ENCODE measurements at places on chromosomes 1 and 21.

- no peak for DNase-seq
These were observed 123.2 kb downstream of the LHX8 start for GRCh38 chr1:75257424-75257823.

GRCh38 chr1:108114033-108114599 is 86.0 kb downstream of the SLC25A24 start:
- no peak for DNase-seq

DNA sequence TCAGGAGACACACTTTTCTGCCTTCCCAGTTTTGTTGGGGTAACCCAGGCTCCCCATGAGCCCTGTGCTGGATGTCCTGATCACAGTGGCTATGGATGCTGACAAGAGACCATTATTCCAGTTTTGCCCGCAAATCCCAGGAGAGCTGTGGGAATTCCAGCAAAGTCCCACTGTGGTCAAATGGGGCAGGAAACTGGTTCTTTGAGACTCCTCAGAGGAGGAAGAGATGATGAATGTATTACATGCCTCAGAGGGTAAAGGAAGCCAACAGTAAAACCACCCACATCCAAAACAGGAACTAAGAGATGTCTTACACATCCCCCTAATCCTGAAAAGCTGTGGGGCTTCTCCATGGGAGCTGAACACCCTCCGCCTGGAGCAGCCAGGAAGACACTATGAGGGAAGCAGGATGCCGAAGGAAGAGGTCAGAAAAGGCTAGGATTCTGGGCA is 12.8 kb upstream of the MPZL1 start:
- DNase-seq = no peak

- DNase-seq = no peak
These were observed 83.7 kb downstream of the DPYD start for GRCh38 chr1:97837161-97837560.

- no peak for DNase-seq
These were observed 2.3 kb upstream of the AUNIP start for GRCh38 chr1:25861316-25862286.

DNA sequence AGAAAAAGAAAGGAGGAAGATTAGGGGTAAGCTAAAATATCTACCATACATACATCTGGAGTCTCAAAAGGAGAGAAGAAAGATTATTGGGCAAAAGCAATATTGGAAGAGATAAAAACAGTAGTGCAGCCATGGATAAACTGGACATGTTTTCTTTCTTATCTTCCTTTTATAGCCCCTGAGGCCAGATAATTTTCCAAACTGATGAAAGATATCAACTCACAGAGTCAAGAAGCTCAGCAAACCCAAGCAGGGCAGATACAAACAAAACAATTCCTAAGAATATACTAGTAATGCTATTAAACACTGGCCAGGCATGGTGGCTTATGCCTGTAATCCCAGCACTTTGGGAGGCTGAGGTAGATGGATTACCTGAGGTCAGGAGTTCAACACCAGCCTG is 5.8 kb upstream of the PSMB4 start:
- no peak for DNase-seq

- DNase-seq = no peak
These were observed 33.1 kb downstream of the PRDM2 start for GRCh38 chr1:13732971-13733667.

DNA sequence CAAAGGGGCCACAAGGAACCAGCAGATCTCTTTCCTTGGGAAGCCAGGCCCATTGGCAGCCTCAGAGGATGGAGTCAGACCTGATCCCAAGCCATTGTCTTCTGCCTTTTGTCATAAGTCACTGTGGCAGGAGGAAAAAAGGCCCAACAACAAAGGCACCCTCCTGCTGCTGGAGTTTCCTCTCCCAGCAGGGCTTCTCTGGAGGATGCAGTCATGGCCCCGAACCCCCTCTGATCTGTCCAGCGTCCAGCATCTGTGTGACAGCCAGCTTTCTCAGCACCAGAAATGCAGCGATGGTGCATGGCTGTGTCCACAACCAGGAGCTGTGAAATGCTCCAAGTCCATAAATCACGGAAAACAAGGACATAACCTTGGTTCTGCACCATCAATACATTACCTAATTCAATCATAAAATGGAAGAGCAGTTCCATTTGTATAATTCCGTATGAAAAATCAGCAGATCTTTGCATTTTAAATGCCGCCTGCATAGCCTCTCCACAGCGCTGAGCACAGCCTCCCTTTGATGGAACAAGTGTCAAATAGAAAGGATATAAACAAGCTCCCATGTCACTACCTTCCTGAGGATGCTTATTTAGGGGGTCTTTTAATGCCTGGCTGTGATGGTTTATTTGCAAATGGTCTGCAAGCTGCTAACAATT is 30.6 kb downstream of the AJAP1 start:
- DNase-seq = no peak

DNA sequence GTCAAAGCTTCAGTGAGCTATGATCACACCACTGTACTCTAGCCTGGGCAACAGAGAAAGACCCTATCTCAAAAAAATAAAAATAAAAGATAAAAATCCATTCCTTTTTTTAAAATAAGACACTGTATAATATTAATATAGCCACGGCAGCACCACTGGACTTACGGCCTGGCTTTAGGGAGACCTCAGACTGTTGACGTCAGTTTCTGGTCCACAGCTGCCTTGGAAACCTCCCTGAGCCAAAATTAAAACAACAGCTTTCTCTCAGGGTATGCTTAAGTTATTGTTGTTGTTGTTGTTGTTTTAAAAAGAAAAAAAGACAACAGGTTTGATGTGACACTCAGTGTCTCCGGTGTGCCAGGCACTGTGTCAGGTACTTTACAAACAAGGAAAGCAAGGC is 42.0 kb downstream of the CAPZB start:
- DNase-seq = no peak

DNA sequence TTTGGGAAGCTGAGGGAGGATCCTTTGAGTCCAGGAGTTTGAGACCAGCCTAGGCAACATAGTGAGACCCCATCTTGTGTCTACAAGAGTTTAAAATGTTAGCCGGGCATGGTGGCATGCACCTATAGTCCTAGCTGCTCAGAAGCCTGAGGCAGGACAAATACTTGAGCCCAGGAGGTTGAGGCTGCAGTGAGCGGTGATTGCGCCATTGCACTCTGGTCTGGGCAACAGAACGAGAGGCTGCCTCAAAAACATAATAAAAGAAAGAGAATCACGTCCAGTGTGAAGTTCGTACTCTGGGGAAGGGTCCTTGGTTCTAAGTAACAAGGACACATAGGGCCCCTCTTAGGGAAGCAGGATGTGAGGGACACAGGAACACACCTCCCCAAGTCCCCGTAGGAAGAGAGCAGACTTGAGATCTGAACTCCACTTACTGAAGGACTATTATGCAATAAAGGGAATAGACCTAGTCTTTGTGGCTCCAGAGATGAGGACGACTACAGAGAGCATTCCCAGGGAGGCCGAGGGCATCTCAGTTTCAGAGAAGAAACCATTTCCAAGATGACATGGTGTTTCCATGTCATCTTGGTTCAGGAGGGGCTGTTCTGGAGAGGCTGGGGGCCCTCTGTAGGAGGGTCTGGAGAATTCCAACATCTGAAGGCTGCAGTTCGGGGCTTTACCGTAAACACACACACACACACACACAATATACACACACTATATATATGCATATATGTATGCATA is 10.8 kb upstream of the ENO1 start:
- DNase-seq = no peak

Data from neural crest cell (in vitro differentiated cells).